ENCODE measurements at places on chromosomes 2 and 18.

DNA sequence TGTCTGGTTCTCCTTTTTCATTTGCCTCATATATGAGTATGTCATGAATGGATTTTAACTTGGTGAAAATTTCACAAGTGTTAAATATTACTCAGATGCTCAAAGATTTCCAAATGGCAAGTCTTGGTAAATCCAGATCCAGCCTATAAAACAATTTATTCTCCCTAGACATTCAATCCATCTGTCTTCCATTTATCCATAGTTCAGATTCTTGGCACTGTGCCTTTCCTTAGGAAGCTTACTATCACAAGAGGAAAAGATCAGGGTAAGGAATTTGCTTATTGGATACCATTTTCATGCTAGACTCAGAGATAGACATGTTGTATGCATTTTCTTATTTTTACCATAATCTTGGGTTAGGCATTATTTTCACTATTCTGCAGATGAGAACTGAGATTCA lies 72.5 kb upstream of the LRRTM1 start:
- no peak for DNase-seq

DNA sequence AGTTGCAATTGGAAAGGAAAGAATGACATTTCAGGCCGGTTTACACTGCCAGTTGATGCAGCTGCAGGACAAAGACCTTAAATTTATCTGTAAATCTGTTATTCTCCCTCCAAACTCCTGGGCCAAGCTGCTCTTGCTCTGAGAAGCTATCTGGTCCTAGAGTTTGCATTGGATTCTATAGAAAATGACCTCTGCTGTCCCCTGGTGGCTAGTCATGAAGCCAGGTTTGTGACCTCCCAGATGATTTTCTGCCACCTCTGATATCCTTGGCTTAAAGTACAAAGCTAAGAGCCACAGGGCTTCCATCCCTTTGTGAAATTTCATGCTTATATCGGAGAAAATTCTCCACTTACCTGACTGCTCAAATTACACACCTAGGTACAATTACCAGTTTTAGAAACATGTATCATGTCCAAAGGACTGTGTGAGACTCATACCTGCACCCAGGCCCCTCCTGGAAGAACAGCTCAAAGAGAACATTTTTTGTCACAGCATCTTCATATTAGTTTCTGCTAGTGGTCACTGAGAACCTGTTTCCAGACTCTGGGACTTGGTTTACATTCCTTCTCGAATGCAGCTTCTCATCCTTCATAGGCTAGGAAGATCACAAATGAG lies 28.9 kb upstream of the IER3IP1 start:
- DNase-seq = peak; percentile 47

GRCh38 chr2:241017228-241017940 lies 19.0 kb downstream of the SNED1 start:
- DNase-seq = no peak

DNA sequence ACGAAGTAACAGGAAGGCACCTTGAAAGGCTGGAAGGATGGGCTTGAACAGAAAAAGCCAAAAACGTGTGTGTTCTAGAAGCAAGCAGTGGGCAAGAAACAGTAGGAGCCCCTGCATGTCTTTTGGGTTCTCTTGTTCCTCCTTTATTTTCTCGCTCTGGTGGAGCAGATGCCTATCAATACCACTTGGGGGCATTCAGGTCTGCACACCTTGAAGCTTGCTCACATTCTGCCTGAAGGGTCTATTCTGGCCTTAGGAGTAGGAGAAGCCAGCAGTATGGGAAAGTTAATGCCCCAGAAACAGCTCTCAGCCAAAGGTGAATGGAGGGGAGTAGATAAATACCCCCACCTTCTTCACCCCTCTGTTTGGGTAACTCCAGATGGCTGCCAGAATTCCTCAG lies 204.5 kb downstream of the TXNL1 start:
- no peak for DNase-seq

- no peak for DNase-seq
Measured at GRCh38 chr2:24984912-24985311, 13.2 kb upstream of the DNAJC27 start.

DNA sequence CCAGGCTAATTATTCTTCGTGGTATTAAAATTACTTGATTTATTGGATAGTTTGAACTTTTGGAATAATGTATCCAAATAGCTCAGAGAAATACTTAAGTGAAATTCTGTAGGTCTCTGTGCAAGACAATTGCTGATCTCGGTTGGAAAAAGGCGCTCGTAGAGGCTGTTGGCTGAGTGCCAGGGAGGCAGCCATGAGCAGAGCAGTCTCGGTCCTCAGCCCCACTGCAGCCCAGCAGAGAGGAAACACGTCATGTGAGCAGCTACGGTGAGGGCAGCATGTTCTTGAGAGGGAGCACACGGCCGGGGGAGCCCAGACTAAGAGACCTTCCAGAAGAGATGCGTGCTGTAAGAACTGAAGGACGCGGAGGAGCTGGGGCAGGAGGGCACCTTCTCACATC lies 42.5 kb downstream of the DCDC2C start:
- no peak for DNase-seq

- no peak for DNase-seq
Measured at GRCh38 chr2:61726456-61727209, 127.2 kb downstream of the FAM161A start.

DNA sequence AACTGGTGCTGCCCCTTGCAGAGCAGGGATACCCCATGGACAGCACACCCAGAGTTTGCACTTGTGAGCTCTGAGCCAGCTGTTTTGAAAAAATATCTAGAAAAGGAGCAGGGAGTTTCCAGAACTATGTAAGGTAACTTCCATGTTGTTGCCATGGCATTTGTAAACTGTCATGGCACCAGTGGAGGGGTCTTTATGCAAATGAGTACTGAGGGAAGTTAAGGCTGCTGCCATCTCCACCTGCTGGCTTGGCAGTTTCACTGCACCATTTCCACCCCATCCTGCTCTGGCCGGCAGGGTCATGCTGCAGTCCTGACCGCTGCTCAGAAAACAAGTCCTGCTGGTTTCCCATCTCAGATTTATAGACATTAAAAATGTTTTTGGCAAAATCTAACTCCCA lies 52.3 kb upstream of the SNTG2 start:
- no peak for DNase-seq

DNA sequence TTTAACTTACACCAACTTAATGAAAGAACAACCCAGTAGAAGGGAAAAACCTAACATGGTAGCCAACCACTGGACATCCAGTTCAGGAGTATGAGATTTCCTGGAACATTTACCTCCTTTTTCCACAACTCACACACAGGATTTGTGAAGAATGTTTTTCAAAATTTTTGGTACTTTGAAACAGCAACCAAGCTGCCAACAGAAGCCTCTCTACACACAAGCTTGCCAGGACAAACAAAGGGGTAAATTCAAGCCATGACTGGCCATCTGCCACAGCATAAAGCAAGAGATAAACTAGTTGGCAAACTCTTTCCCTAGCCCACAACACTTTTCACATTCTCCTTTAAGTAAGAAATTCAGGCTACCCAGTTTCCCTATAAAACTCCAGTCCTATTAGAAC lies 21.4 kb downstream of the MGAT4A start:
- DNase-seq = no peak

DNA sequence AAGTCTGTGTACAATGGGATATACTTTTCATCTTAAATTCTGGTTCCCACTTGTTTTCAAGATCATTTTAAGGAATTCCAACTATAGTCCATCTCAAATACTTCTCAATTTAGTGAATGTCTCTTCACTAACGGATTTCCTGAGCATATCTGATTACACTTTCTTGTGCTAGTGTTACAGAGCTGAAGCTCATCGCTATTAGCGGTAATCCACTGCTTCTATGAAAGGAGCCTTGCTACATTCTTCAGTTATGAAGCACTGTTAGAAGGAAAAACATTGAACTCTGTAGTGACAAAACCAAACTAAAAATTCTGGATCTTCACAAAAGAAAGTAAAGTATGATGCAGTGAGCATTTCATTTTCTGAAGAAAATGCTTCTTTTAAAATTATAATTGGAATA lies 72.0 kb downstream of the AGPS start:
- DNase-seq = no peak

GRCh38 chr2:240705204-240705791 lies 13.6 kb downstream of the AQP12A start:
- no peak for DNase-seq

GRCh38 chr2:216934623-216935022 lies 74.8 kb upstream of the TNP1 start:
- no peak for DNase-seq

- no peak for DNase-seq
Measured at GRCh38 chr2:134440336-134440909, 186.6 kb downstream of the MGAT5 start.

GRCh38 chr2:85933753-85934594 lies 45.2 kb upstream of the ST3GAL5 start:
- DNase-seq = no peak

DNA sequence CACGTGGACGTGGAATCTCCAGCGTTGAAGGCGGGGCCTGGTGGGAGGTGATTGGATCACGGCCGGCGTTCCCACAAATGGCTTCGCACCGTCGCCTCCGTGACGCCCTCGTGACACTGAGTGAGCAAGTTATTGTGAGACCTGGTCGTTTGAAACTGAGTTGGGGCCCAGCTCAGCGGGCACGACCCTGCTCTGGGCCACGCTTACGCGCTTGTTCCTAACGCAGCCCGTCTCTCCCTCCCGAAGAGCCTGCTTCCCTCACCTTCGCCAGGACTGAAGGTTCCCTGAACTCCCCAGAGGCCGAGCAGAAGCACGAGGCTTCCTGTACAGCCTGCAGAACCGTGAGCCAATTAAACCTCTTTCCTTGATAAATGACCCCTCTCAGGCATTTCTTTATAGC lies 121.8 kb downstream of the RTP5 start:
- DNase-seq = no peak

DNA sequence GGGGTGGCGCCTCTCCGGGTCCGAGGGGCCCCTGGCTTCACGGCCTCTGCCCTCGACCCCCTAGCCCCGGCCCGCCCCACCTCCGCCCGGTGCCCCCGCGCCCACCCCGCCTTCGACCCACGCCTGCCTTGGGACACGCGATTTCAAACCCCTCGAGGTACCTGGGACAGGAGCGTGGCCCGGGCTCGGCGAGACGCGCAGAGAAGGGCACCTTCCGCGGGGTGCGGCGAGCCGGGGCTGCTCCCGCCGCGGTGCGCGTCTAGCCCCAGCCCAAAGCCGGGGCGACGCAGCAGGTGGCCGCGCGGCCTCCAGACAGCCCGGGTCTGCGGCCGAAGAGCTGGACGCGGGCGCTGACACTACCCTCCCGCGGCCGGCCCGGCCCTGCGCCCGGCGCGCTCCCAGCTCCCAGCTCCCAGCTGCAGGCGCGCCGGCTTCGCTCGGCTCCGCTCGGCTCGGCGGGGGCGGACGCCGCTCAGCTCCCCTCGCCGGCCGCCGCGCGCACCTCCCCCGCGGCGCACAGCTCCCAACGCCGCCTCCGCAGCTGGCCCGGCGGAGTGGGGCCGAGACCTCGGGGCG lies at the start of gene CRACDL:
TSS of gene CRACDL (minus strand) at position 449 of the 576 bp plus-strand sequence. CDS start 89,425 bp downstream, outside the sequence.
- no peak for DNase-seq

- no peak for DNase-seq
Measured at GRCh38 chr2:23548143-23548769, 163.3 kb downstream of the KLHL29 start.

- peak; percentile 25 for DNase-seq
Measured at GRCh38 chr2:26086155-26086637, 52.3 kb downstream of the RAB10 start.

DNA sequence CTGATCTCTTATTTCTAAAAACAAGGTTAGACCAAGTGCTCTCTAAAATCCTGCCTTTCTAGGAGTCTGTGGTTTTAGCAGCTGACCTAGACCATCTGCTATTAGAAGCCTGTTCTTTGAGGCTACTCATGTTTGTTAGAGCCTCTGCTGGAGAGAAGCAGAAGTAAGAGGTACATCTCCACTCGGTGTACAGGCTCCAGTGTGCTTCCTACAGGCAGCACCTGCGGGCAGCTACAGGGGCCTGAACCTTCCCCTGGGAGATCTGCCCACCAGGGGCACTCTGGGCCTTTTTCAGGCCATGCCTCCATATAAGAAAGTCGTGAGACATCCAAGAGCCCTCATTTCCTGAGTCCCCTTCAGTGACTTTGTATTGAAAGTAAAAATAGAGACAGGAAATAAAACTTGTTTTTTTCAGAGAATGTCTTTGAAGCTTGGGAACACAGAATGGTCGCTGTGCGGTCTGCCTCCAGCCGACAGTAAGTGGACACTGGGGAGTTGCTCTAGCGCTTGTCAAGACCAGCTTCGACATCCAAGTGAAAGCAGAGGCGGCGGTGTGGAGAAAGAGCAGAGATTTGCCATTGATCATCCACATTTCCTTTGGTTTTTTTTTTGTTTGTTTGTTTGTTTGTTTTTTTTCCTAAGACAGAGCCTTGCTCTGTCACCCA lies 31.7 kb downstream of the ONECUT2 start:
- no peak for DNase-seq

DNA sequence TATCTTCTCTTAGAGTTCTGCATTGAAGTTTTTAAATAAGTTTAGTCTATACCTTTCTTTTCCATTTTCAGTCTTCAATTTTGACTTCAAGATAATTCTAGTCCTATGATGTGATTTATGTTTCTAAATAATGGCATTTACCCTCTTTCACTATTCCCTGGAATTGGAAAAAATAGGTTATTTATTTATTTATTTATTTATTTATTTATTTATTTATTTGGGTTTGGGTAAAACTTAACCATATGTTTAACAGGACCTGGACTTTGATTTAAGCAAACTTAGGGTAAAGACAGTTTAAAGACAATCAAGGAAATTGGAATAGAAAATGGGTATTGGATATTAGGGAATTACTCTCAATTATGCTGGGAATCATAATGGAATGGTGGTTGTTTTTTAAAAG lies 182.1 kb downstream of the RPIA start:
- no peak for DNase-seq

GRCh38 chr2:64234150-64234549 lies 89.9 kb upstream of the PELI1 start:
- no peak for DNase-seq

DNA sequence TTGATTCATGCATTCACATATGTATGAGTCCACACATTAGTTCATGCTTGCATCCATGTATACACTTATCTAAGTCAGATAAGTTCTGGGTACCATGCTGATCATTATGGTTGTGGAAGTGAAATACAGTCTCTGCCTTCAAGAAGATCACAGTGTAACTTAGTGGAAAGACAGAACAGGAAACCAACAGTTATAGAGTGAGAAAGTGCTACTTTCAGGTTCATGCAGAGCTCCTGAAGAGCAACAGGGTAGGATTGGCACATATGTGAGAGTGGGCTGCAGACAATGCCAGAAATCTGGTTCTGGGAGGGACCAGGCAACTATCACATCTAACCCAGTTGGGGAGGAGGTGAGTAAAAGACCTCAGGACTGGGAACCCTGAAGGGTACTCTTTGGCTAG lies 35.4 kb upstream of the PGAP1 start:
- no peak for DNase-seq

DNA sequence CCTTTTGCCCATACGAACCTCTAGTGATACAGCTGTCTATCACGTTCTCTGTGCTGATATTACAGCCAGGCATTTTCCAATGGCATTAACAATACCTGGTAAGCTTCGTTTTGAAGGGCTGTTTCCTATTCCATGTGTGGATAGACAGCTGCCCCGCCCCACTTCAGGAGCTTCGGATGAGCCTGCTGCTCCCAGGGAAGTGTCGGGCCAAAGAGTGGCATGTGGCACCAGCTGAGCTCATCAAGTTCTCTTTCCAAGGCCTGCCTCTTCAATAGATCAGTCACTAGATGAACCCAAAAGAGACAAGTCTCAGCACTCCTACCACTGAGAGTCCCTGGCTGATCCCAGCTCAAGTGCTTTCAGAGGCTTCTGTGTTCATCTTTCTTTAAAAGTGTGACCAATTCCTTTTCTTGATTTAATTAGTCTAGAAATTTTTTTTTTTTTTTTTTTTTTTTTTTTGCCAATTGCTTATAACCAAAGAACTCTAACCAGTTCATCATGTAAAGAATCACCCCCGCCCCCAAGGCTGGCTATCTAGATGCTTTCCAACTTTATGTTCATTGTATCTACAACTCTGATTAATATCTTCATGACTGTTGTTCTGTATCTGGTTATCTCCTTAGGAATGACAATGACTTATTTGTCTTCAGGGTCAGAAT lies 46.6 kb downstream of the HDAC4 start:
- DNase-seq = no peak

Measured in CD4-positive, alpha-beta T cell treated with Interferon alpha-2 for 1 hour (primary cell).